ENCODE measurements at places on chromosomes 6 and 20.

GRCh38 chr6:155165029-155165710 lies 98.6 kb upstream of the CLDN20 start:
- no peak for DNase-seq

- no peak for DNase-seq
These were observed 50.8 kb upstream of the SMLR1 start for GRCh38 chr6:130776287-130776925.

GRCh38 chr20:11849976-11850670 lies 67.6 kb upstream of the BTBD3 start:
- no peak for DNase-seq

- DNase-seq: no peak
These were observed 9.1 kb downstream of the KIZ start for GRCh38 chr20:21134883-21135493.

DNA sequence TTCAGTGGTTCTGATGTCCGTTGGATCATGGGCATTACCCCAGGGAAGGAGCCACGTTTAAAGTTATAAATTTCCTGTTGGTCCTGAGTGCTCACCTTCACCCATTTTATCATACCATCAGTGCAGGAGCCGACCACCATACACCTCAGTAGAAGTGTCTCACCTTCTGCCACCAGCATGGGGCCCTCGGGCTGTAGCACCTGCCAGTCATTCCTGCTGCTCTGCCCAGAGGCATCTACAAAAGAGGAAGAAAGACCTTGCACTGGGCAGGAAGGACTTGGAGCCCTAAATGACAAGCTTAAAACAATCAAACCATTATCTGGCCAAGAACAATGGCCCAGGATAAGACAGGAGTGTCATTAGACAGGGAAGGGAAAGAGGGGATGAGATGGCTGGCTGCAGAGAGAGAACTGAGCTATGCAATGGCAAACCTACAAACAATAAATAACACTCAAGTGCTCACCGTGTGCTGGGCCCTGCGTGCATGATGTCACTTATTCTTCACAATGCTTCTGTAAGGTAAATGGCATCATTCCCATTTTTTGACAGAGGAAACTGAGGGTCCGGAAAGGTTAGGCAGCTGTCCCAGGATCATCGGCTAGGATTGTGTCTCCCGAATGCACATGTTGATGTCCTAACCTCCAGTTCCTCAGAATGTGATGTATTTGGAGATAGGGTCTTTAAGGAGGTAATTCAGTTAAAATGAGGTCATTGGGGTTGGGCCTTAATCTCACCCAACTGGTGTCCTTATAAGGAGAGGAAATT lies 11.2 kb downstream of the SIRPB2 start:
- DNase-seq: no peak

GRCh38 chr6:23890543-23891227 lies 235.3 kb upstream of the NRSN1 start:
- DNase-seq: no peak

GRCh38 chr20:7437311-7437710 lies 502.9 kb downstream of the HAO1 start:
- DNase-seq: no peak

GRCh38 chr6:18314317-18314997 lies 50.1 kb upstream of the DEK start:
- DNase-seq: no peak

DNA sequence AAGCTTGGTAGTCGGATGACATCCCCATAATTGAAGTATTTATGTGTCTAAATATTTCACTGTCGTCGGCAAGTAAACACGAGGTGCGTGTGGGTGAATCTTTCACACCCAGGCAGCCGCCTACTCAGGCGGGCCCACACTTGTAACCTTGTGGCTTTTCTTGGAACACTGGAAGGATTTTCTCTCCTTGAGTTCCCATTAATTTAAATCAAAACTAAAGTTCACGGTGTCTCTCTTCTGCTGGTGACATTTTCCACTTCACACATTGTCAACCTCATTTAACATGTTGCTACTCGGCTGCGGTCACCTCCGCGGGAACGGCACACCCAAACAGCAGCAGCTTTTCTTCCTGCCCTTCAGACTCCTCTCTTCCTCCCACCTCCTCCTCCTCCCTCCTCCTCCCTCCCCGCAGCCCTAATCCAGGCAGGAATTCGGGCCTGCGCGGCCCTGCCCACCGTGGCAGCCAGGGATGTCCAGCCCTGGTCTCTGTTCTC lies 336.6 kb downstream of the QKI start:
- DNase-seq: no peak

- DNase-seq: no peak
These were observed 10.8 kb downstream of the HECA start for GRCh38 chr6:139145661-139146060.

GRCh38 chr6:55082021-55082420 lies 92.3 kb upstream of the HCRTR2 start:
- DNase-seq: no peak

GRCh38 chr6:53119349-53119748 lies 29.3 kb downstream of the GCM1 start:
- no peak for DNase-seq

- no peak for DNase-seq
These were observed 230.1 kb downstream of the TFAP2C start for GRCh38 chr20:56859039-56859800.

DNA sequence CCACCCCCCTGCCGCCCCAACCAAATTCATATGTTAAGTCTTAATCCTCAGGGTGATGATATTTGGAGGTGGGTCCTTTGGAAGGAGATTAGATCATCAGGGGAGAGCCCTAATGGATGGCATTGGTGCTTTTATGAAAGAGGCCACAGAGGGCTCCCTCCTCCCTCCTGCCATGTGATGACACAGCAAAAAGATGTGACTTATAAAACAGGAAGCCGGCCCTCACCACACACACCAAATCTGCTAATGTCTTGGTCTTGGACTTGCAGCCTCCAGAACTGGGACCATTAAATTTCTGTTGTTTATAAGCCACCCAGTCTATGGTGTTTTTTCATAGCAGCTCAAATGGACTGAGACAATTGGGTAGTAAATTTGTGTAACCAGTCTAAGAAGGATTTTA lies 176.3 kb downstream of the ADGRG6 start:
- DNase-seq: no peak

GRCh38 chr6:170344631-170345576 lies 38.3 kb downstream of the FAM120B start:
- DNase-seq: no peak

DNA sequence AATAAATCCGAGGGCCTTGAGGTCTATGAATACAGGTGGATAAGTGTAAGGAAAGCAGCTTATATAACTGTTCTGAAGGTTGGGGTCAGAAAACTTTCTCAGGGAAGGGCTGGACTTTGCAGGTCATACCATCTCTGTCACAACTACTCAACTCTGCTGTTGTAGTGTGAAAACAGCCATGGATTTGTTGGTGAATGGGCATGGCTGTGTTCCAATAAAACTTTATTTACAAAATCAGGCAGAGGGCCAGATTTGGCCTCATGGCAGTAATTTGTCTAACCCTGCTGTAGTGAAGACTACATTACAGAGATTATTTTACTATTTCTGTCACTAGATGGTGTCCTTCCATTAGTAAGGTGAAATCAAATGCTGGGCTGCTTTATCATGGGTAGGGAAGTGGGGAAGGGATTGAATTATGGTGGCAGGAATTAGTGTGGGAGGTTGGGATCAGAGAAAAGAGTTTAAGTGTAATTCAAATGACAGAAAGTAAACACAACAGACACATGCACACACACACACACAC lies 409.6 kb upstream of the CHD6 start:
- no peak for DNase-seq

DNA sequence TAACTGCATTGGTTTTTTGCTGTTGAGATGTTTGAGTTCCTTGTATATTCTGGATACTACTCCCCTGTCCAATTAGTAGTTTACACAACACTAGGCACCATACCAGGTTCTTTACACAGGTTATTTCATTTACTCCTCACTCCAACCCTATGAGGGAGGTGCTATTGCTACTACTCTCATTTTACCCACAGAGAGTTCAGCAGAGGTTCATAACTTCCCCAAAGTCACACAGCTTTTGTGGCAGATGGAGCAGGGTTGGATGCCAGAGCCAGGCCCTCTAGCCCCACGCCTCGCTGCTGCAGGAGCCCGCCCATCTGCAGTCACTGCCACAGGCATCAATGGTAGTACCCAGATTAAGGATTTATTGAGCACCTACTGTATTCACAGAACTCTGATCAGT lies 61.7 kb upstream of the MAP3K4 start:
- DNase-seq: no peak

- DNase-seq: peak; percentile 89
These were observed at the start of gene RNASET2 for GRCh38 chr6:166956444-166957086. RNASET2 (minus strand) TSS chr6:166956550; CDS start chr6:166956182, 368 bp downstream.

DNA sequence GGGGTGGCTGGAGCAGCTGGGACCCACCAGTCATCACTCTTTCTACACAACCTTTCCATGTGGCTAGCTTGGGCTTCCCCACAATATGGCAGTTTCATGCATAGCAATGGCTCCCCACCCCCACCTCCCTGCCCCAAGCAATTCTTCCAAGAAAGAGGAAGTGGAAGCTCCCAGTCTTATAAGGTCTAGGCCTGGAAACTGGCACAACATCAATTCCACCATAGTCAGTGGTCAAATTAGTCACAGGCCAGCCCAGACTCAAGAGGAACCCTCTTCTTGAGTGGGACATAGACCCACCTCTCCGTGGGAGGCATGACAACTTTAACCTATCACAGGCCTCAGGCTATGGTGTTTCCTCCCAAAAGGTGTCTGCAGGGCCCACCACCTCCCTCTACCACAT lies 17.7 kb downstream of the TGM6 start:
- no peak for DNase-seq

DNA sequence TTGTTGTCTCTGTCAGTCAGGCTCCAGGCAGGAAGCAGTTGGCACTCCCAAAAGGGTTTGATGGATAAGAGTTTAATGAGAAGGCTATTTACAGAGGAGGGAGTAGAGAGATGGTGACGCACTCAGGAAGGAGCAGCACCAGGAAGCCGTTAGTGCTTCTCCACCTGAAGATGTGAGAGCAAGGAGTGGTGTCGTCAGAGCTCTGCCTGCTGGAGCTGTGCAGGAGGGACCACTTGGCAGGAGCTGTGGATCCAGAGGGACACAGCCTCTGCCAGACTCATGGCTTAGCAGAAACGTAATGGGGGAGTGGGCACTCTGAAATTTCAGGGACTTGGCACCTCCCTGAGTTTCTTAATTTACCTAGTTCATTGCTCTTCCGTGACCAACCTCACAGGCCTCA lies 16.8 kb downstream of the DAAM2 start:
- DNase-seq: no peak

DNA sequence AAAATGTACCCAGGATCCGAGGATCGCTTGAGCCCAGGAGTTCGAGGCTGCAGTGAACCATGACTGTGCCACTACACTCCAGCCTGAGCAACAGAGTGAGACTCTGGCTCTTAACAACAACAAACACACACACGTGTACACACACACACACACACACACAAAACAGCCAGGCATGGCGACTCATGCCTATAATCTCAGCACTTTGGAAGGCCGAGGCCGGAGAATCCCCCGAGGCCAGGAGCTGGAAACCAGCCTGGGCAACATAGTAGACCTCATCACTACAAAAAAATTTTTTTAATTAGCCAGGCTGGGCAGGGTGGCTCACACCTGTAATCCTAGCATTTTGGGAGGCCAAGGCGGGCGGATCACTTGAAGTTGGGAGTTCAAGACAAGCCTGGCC lies 23.3 kb upstream of the ARFGEF2 start:
- no peak for DNase-seq

DNA sequence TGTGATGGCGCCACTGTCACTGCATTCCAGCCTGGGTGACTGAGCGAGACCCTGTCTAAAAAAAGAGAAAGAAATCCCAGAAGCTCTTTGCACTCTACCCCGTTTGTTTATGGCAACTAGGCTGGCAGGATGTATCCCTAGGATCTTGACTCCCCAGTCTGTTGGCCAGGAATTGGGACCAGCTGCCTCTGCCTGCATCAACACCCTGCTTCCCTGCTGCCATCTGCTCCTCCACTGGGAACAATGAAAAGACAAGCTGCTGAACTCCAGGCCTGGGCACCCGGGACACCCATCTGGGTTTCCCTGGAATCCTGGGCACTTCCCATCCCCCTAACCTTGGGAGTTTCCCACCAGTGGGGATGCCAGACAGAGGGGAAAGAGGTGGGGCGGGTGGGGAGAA lies 64.9 kb downstream of the CPNE5 start:
- no peak for DNase-seq

DNA sequence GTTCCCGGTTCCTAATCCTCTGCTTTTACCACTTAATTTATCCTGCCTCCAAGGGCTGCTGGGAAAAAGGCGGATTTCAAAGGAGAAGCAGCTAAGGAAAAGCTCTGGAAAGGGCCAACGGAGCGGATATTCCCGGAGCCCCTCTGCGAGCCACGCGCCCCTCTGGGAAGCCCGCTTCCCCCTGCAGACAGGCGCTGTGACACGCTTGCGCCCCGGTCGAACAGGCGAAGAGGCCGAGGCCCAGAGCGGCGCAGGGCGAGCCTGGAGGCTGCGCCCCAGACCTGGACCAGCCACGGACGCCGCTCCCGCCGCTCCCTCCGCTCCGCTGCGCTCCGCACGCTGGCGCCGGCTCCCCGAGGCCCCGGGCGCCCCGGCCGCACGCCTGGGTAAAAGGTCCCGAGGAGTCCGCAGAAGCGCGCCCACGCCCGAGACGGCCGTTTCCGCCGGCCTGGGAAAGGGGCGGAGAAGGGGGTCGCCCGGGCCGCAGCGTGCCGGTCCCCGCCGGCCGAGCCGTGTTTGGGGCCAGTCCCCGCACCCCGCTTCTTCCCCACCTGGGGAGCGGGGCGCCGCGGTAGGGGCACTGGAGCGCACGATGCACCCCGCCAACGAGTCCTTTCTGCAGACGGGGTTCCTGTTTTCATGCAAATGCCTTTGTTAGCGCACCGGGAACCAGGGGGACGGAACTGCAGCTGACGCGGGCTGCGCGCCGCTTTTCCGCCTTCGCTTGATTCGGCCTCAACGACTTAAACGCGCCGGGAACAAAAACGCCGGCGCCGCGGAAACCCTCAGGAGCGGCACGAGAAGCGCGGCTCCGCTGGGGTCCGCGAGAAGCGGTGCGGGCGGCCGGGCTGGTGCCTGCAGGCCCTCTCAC lies 91.9 kb upstream of the SIRPA start:
- DNase-seq: no peak

DNA sequence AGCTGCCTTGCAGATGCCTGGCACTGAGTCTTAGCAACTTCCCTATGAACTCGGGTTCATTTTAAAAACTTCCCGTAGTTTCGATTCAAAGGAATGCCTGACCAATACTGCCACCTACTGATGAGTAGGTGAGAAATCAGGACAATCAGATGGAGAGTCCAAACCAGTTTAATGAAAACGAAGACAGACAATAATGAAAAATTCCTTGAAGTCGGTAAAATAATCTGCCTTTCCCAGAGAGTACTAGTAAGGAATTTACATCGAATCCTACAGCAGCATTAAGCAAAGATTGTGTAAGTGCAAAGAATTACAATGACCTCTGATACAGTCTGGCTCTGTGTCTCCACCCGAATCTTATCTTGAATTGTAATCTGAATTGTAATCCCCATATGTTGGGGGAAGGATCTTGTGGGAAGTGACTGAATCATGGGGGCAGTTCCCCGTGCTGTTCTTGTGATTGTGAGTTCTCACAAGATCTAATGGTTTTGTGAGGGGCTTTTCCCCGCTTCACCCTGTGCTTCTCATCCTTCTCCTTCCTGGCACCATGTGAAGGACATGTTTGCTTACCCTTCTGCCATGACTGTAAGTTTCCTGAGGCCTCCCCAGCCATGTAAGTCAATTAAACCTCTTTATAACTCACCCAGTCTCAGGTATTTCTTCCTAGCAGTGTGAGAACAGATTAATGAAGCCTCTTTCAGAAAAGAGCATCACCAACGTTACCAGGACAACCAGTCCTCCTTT lies 134.4 kb downstream of the ARHGAP18 start:
- no peak for DNase-seq

All from thoracic aorta (tissue), 2 donors.